Germinal center (tissue), 1 donor: ENCODE measurements at places on chromosomes 2 and 18.

GRCh38 chr2:143071185-143071876 is 57.9 kb upstream of the ARHGAP15 start:
- no peak for DNase-seq

- DNase-seq = no peak
Measured at GRCh38 chr2:170598067-170598395, 117.1 kb upstream of the SP5 start.

DNA sequence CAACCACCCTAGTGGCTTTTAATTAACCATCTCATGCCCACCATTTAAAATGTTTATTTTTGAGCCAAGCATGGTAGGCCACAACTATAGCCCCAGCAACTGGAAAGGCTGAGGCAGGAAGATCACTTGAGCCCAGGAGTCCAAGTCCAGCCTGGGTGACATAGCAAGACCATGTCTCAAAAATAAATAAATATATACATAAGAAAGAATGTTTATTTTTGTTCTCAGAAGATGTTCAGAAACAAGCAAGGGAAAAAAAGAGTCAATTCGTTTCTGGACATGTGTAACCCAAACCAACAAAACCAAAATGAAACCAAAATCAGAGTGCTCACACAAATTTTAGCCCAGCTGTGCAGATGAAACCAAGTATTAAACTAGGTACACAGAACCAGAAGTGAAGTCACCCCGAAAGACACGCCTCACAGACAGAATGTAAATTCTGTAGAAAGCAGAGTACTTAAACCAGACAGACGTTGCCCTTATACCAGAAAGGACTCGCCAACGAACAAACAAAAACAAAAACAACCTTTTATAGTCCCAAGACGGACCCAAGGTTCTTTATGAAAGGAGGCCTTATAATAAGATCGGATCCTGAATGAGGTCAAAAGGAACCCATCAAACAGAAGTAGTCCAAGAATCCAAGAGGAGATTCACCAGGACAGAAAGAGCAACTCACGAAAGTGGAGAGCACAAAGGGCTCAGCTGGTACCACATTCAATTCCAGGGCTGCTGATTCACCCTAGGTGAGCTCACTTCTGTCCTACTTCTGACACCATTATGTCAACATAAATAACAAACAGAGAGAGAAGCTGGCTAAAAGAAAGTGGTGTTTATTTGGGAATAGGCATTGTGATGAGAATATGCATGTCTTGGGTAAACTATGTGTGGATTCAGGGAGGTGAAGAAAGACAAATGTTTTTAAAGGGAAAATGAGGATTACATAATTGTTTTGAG is 31.8 kb upstream of the MTCL1 start:
- DNase-seq = no peak

DNA sequence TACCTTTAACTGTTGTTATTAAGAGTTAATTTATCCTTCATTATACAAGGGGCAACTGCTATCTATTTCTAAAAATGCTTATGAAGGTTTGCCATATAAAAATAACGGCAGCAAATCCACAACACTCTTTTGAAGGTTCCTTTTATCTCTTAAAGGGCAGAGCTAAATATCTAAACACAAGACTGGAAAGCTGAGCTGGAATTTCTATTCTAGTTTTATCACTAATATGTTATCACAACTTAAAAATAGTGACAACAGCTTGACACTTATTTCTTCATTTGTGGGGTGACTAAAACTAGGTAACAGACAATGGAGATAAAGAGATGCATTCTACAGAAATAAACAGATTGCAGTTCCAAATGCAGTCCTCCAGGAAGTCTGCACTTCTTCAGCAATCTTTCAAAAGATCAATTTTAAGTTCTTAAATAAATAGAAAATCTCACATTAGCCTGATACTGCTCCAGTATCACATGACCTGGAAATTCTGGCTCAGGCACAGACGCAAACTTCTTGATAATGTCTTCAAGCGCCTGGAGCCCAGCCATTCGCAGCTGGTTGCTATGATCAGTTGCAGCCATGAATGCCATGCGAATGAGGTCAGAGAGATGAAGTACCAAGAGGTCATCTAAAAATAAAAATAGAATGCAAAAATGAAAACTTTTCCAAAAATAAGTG is 54.0 kb upstream of the STRN start:
- no peak for DNase-seq

GRCh38 chr2:74887960-74888700 is 54.2 kb downstream of the HK2 start:
- no peak for DNase-seq

DNA sequence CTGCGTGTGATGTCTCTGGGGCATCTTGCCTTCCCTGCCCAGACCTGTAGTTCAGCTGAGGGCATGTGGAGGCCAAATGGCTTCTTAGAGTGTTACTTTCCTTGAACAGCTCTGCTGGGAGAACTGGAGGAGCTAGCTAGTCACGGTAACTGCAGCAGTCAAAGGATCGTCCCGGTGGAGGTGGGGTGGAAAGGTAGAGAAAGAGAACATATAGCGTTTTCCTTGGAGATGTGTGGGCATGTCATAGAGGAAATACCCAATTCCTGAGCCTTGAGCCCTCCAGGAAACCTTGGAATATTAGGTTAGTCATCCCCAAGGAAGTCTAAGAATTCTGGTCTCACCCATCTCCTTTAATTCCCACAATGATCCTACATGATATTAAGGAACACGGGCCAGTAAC is 33.5 kb upstream of the IL37 start:
- no peak for DNase-seq

GRCh38 chr2:232910376-232910775 is 40.3 kb downstream of the SNORC start:
- no peak for DNase-seq

- DNase-seq = no peak
Measured at GRCh38 chr18:48227206-48227605, 182.0 kb downstream of the ZBTB7C start.

GRCh38 chr2:147331790-147332419 is 512.9 kb upstream of the ACVR2A start:
- DNase-seq = peak; percentile 23

DNA sequence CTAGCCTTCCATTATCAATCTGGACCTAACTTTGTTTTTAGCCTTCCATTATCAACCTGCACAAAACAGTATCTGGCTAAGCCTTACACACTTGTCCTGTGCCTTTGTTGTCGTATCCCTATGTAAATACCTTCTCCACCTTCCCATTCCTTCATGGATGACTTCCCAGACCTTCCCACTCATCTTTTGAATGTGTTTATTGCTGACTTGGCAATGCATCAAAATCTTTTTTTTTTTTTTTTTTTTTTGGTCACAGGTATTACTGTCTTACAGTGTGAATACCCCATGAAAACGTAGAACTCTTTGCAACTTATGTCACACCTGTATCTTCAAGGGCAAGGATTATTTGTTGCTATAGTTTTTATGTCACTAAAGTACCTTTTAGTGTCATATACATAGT is 25.7 kb downstream of the RPE start:
- no peak for DNase-seq

GRCh38 chr18:55317324-55317723 is 270.7 kb downstream of the TCF4 start:
- DNase-seq = no peak

- DNase-seq = no peak
Measured at GRCh38 chr18:5979971-5980457, 84.7 kb upstream of the TMEM200C start.

DNA sequence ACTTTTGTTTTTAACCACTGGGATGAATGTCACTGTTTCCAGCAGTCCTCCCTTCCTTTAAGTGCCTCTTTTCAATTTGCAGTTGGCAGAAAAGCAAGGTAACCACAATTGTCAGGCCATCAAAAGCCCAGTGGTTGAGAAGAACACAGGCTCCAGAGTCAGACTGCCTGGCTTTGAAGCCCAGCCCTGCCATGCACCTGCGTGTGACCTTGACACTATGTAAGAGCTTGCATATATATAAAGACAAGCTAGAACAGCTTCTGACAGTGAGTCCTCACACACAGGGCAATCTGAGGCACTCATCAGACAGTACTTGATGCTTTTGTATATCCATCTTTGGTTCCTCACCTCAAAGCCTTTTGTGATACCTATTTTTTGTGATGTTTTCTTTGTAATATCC is 11.0 kb downstream of the CCBE1 start:
- DNase-seq = no peak

DNA sequence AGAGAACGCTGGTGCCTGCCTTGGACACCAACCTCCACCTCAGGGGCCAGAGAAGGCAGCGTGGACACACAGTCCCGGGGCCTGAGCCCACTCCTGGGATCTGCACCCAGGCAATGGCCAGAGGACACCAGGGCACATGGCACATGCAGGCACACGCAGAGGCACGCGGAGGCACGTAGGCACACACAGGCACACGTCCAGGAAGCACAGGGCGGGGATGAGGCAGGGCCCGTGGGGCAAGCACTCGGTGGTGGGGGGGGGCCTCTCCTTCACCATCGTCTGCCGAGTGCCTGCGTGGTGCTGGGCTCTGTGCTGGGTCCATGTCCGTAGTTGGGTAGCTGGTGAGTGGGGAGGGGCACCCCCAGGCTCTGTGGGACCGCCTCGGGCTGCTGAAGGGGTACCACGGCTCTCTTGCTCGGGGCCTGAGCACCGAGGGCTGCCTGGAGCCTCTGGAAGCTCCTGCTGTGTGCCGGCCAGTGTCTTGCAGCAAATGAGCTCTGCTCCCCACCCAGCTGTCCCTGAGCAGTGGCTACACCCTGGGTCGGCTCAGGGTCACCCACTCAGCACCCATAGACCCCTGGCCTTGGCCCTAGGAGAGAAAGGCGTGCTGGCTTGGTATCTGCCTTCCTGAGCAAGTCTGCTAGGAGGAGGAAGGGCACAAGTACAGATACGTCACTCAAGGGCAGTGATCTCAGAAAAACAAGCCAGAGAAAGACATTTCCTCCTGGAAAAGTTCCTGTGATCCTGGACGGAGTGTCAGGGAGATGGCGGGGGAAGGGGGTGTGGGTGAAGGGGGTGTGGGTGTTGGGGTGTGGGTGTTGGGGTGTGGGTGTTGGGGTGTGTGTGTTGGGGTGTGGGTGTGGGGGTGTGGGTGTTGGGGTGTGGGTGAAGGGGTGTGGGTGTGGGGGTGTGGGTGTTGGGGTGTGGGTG is 26.4 kb downstream of the RTP5 start:
- no peak for DNase-seq

DNA sequence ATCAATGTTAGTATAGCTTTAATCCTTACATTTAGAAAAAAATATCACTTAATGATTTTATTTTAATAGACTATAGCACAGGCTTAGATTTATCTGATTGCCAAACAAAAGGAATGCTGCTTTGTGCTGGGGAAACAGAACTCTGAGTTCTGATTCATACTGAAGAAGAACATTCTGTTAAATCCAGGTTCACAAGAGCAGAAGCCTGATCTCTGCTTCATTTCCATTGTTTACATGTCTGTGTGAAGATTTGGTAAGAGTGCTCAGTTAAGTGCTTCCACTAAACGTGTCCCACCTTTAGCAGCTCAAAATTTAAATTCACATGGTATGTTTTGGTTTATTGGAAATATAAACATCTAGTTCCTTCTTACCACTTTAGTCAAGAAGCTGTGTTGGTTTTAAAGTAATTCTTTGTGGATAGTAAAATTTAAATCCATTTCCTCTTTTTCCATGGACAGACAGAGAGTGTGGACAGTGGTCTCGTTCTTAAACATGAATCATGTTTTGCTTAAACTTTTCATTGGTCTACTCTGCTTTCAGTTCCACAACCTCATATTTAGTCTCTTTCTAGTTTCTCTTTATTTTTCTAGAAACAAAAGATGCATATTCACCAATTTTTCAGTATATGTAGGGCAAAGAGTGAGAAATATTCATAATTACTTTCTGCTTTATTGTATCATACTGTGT is 59.1 kb downstream of the NYAP2 start:
- DNase-seq = no peak

DNA sequence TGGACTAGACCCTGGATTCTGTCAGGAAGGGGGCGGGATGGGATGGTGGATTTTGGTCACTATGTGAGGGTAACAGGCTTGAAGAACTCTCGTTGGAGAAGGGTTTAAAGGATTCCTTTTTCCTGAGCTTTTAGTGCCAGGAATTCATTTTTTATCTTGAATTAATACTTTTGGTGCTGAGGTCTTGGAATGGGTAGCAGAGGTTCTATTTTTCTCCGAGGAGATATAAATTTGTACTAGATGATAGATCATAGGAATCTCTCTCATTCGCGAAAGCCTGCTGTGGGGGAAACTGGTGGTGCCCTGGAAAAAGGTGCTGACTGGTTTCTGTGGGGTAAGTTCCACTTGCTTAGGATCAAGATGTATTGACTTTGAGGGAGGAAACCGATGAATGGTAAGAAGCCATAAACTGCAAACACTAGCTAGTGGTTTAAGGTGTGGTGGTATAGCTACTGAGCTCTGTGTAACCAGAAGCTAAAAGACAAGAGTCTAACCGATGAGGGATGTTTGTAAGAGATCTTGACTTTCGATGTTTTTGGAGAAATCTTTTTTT is 706 bp downstream of the AGPS start:
- no peak for DNase-seq

- DNase-seq = no peak
Measured at GRCh38 chr2:23286758-23287704, 97.9 kb upstream of the KLHL29 start.

DNA sequence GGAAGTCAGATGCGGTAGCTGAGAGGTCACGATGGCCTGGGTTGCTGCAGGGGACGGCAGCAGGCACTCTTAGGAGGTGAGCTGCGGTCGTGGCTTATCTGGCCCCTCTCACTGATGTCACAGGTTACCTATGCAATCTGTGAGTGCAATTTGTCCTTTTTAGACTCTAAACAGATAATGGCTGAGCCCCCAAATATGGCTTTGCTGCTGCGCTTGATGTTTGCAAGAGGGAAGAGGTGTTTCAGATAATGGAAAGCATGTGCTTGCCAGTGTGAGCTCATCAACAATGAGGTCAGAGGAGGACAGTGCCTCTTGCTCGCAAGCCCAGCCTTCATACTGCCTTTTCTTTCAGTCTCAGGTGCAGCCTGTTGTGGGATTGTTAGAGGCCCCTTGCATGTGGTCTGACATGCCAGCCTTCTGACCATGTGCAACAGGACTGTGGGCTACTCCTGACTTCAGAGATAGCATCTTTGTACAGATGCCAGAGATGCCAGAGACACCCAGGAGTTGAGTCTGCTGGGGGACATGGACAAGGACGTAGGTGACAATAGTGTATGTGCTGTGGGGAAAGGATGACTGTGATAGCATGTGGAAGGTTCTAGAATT is 151.3 kb downstream of the TANC1 start:
- DNase-seq = no peak

- DNase-seq = no peak
Measured at GRCh38 chr2:241511091-241511741, 2.8 kb upstream of the STK25 start.

DNA sequence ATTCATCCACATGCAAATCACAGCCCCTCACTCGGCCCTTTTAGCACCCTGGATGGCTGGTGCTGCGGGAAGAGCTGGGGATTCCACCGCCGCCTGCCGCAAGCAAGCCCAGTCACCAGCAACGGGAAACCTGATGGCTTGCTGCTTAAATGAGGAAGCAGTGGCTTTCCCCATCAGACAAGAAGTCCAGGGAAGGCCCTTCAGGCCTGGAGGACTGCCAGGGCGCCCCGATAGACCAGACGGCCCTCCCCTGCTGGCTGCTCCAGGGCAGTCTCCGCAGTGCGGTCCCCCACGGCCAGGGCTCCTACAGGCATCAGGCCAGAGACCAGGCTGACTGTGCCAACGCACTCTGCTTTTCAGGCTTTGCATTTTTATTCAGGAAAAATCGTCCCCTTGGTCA is 439.1 kb downstream of the EIPR1 start:
- DNase-seq = no peak

- no peak for DNase-seq
Measured at GRCh38 chr2:172048508-172049503, 36.5 kb upstream of the DLX1 start.

- DNase-seq = no peak
Measured at GRCh38 chr18:50453014-50453680, 78.3 kb downstream of the SKA1 start.
